ENCODE measurements at places on chromosomes 5 and 9.

DNA sequence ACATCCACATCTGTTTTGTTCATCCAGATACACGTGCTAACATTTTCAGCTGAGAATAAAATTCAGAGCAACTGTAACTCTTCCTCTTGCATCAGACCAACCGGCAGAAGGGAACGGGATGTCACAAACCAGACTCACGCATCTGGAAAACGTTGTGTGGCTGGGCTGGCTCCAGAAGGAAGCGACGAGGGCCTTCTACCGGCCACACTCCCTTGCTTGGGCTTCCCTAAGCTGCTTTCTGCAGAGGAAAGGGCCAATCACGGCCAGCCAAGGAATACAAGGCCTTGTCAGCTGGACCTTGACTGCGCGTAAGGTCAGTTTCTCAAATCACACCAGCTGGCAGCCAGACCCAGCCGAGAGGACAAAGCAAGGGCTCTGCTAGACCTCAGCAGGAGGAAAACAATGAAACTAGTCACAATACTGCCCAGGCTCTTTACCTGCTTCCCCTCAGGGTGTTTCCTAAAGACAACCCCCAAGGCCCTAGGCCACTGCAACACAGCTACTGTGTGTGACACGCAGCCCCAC is 106.1 kb downstream of the THBS4 start:
- peak; percentile 75 for DNase-seq

DNA sequence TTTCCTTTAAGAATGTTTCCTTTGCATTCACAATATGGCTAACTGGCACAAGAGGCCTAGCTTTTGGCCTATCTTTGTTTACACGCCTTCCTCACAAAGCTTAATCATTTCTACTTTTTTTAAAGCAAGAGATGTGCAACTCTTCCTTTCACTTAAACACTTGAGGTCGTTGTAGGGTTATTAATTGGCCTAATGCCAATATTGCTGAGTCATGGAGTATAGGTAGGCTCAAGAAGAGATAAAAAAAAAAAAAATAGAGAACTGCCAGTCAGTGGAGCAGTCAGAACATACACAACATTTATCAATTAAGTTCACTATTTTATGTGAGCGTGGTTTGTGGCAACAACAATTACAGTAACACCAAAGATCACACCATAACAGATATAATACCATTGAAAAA is 5.9 kb downstream of the FKBP15 start:
- DNase-seq, result no peak

DNA sequence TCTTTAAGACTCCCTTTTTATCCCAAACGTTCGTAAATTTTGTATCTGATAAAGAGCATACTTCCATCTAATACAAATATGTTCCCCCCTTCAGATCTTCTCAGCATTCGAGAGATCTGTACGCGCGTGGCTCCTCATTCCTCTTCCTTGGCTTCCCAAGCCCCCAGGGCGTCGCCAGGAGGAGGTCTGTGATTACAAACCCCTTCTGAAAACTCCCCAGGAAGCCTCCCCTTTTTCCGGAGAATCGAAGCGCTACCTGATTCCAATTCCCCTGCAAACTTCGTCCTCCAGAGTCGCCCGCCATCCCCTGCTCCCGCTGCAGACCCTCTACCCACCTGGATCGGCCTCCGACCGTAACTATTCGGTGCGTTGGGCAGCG is 19.9 kb downstream of the CDKN2A start:
- DNase-seq, result no peak

DNA sequence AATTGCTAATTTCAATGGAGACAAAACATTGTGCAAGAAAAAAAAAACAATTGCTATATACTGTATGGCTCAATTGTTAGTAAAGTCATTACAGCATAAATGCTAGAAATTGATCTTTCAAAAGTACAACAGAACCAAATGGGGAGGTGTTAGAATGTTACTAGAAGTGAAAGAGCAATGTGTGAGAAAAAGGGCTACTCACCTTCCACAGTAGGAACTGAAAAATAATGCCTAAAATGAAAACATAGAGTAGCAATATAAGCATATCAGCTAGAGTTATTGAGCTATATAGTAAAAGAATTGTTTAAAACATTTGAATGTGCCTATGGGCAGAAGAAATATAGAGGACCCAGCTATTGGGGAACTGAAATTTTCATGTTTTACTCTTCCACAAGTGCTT is 10.9 kb upstream of the RXFP3 start:
- no peak for DNase-seq

GRCh38 chr9:126066131-126066530 is 260.5 kb upstream of the MVB12B start:
- no peak for DNase-seq

DNA sequence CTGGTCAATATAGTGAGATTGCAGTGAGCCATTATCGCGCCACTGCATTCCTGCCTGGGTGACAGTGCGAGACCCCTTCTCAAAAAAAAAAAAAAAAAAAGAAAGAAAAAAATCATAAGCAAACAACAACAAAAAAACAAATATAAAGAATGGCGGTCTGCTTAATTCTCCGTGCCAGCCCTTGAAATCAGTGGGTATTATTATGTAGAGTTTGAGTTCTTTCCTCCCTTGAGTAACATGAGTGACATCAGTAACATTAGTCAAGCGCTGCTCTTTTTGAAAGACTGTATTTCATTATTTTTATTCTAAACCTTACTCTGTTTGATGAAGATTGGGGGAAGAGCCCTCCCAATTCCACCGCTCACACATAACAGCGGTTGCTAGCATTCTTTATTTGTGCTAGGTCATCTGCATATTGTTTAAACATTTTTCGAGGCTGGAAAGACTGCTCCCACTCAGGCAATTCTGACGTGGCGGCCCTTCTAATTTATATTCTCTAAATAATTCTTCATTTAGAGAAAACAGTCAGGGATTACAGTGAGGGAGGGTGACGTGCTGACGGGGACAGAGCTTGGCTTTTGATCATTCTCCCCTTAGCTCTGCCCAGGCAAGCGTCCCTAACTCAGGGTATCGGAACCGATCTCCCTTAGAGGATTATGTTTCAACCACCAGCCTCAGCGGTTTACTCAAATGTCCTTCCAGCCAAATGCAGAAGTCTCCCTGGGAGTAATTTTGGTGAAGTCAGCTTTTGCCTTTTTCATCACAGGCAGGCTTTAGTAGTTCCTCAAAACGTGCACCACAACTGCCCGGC is 860 bp upstream of the MARCHF6 start:
- DNase-seq, result peak; percentile 70

DNA sequence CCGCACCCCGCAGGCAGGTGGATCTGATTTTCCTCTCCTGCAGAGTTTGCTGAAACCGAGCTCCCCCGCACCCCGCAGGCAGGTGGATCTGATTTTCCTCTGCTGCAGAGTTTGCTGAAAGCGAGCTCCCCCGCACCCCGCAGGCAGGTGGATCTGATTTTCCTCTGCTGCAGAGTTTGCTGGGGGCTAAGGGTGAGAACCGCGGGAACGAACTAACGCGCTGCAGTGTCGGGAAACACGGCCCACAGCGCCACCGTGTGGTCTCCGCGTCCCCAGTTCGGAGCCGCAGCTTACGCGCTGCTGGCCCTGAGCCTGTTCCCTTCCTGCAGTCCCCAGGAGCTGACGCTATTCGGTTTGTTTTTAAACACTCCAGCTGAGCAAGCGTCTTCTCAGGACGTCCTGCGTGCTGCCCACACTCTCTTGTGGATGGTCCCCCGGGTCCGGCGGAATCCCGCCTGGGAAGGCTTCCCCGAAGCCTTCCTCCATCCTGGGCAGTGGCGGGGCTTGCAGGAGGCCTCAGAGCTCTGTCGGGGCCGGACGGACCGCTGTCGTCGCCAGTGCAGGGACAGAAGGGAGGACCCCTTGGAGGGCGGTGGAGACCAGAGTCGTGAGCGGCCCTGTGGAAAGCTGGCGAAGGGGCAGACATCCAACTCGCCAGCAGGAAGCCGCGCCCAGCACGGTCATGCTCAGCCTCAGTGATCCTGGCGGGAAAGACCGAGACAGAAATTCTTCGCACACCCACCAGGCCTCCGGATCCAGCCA is 121.2 kb upstream of the LPCAT1 start:
- peak; percentile 72 for DNase-seq

DNA sequence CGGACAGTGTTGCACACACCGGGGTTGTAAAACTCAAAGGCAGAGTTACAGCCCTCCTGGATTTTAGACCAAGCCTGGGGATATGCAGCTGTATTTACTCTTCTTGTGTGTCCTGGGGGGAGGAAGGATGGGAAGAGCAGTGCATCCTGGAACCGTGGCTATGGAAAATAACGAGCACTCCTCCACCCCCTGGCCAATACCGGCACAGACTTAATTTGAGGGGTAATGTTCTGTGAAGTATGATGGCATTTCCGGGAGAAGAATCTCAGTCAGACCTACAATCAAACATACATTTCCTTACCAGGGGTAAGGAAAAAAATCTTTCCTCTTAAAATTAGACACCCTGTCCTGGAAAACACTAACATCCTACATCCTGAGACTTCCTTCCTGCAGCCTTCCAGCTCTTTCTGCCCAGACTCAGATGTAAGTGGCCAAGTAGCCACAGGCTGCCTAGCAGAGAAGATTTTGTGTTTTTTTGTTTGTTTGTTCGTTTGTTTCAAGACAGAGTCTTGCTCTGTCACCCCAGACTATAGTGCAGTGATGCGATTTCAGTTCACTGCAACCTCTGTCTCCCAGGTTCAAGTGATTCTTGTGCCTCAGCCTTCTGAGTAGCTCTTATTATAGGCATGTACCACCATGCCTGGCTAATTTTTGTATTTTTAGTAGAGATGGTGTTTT is 11.0 kb upstream of the ERMP1 start:
- DNase-seq, result no peak

GRCh38 chr5:147746986-147747385 is 35.5 kb downstream of the JAKMIP2 start:
- DNase-seq, result no peak

DNA sequence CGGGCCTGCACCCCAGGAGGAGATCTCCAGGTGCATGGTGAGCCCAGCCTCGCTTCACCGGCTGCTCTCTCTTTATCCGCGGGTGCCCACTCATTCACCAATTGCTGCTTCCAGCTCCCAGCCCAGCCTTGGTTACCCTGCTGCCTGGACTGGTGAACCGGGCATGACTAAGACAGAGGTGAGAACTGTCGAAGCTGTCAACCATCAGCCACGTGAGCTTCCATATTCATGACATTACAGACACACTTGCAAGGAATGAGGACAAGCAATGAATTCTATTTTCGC is 220.5 kb downstream of the ROR2 start:
- DNase-seq, result no peak

DNA sequence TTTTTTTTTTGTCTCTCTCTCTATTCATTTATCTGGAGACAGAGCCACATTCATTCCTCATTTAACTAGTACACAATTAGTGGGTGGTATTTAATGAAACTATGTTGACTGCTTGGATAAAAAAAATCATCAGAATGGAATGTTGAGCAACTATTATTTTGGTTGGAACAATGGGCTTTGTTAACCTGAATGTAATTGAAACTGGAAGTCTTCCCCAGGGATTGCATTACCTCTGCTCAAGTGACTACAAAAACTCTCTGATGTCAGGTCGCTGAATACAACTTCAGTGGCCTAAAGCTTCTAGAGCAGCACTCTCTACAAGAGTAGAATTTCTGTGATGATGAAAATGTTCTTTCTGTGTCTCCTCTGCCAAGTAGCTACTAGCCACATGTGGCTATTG is 295.8 kb downstream of the DEPDC1B start:
- no peak for DNase-seq

- no peak for DNase-seq
Observed at GRCh38 chr9:130779153-130779855, 55.8 kb upstream of the ABL1 start.

DNA sequence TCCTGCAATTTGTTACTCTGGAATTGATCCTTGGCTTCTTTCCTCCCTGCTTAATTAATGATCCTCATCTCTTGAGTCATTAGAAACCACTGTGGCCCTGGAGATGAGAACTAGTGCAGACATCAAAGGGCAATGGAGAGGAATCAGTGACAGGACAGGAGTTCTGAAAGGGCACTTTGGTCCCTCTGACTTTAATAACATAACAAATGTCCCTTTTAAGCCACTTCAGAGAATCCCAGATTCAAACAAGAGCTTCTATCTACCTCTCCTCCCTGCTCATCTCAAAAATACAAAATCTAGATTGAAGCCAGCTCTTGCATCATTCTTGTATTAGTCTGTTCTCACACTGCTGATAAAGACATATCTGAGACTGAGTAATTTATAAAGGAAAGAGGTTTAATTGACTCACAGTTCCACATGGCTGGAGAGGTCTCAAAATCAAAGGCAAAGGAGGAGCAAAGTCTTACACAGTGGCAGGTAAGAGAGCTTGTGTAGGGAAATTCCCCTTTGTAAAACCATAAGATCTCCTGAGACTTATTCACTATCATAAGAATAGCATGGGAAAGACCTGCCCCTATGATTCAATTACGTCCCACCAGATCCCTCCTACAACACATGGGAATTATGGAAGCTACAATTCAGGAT is 139.1 kb downstream of the PLPPR1 start:
- DNase-seq, result no peak

- DNase-seq, result no peak
Observed at GRCh38 chr5:135208555-135208902, 174.5 kb upstream of the PITX1 start.

DNA sequence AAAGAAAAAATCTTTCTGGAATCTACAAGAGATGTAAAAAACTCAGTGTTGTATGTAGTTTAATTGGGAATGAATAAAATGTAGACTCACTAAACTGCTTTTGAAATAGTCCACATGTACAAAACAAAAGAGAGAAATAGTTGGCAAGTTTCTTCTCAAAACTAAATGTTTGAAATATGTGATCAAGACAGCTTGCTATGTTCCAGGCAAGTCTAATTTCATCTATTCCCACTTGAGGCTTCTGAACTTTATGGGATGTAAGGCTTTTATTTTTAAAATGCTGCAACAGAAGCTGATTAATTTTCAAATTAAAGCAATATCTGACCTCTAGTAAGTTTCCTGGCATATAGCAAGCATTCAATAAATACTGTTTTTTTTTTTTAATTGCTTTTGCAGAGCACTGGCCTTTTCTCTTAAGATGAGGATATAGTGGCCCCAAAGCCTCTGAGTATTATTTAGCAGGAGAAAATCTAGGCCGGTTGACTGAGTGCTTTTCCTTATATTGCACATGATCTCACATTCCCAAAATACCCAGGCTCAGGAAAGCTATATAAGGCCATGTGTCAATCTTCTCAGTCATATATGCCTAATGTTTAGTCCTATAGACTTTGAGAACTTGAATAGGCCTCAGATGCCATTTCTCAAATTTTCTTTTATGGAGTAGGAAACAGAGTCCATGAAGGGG is 183.2 kb downstream of the NTRK2 start:
- no peak for DNase-seq

GRCh38 chr5:12615141-12615820 is 711.0 kb upstream of the CTNND2 start:
- no peak for DNase-seq

GRCh38 chr9:69951411-69951810 is 92.2 kb upstream of the MAMDC2 start:
- no peak for DNase-seq
